ENCODE measurements at places on chromosomes 2 and 18. TPM values are rescaled to one million over a fixed set of nuclear protein-coding genes. Genes with fewer than 3 reads are reported as not detected.

Gene GKN2
- total RNA-seq, result not detected

Gene GPR45
- total RNA-seq, result not detected

GRCh38 chr2:238040918-238041317, 19.9 kb upstream of the SCLY start:
- no peak for DNase-seq

GRCh38 chr2:226256237-226256636, 543.4 kb downstream of the IRS1 start:
- no peak for DNase-seq

DNA sequence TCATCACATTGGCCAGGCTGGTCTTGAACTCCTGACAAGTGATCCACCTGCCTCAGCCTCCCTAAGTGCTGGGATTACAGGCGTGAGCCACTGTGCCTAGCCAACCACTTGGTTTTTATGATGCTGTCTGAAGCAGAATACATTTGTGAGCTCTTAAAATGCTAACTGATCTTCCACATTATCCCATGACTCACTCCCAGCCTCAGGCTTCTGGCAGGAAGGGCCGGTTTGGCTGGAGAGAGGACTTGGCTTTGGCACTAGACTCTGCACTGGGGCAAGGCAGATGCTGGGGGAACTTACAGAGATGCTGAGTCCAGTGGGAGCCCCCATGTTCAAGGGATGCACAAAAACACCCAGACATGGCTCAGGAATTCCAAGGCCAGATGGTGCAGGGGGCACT, 40.5 kb upstream of the SH3BP4 start:
- no peak for DNase-seq

DNA sequence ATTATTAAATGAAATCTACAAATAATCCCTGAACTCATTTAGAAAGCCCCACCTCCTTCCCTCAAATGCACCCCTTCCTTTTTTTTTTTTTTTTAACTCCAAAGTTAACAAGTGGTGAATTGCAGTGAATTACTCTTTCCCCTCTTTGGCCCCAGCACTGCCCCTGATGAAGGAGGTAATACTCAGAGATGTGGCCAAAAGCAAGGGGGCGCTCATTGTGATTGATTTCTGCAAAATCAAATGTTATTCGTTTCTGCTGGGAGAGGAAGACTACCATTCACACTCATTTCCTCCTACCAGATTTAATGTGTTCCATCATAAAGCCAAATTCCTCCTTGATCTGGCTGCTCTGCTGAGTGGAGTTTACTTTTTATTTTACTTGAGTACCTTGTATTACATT, 259.4 kb downstream of the GPD2 start:
- no peak for DNase-seq

DNA sequence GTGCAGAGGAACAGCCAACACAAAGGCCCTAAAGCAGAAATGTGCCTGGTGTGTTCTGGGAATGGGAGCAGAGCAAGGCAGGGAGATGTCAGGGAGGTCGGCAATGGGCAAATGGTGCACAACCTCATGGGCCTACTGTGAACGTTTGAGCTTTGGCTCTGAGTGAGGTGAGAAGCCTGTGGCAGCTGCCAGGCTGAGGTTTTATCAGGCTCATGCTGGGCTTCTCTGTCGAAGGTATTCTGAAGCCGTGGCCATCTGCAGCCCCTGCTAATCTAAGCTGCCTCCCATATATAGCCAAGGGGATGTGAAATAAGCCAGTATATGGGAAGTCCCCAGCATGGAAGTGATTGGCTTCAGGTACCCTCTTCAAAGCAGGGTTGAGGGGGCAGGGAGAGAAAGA, 193.3 kb downstream of the SLC4A3 start:
- no peak for DNase-seq

Gene ALKAL2
- not detected for total RNA-seq

DNA sequence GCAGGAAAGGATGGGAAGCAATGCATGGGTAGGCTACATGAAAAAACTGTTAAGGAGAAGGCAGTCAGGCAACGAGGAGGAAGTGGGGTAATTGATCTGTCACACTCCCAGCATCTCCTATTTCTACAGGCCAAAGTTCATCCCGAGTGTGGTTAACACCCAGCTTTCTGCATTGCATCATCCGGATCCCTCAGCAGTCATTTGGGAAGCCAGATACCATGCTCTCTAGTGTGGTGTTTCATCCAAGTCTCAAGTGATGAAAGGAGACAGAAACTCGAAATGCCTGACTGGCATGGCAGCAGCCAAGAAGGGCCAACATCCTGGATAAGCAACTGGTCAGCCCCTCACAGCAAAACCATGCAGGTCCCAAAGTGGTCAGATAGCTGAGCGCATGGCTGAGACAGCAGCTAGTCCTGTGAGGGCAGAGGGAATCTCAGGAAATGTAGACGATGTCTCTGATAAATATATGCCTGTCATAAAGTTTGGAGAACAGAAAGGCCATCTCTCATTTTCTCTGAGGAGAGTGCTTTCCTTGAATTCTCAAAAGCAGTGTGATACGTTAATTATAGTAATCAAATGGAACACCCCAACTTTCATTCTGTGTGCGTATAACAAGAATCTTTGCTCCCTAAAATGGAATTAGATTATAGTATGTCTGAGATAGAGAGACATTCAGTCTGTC, 24.8 kb upstream of the HNRNPA3 start:
- DNase-seq, result no peak

DNA sequence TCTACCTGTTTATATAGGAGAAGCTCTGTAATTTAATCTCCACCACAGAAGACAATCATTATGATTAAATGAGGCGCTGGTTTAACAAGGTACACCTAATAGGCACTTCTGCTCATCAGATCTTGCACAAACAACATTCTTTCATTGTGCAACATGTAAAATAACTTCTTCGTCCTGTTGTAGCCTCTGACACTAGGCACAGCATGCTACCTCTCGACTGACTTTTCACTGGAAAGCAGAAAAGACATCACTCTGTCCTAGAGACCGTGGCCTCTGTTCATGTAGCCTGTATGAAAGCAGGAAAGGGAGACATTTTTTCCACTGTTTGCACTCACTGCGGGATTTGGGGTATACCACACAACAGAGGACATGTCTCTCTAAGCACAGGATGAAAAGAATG, 316.5 kb downstream of the IRS1 start:
- no peak for DNase-seq

GRCh38 chr2:149080099-149080498, 41.6 kb downstream of the LYPD6B start:
- DNase-seq, result no peak

DNA sequence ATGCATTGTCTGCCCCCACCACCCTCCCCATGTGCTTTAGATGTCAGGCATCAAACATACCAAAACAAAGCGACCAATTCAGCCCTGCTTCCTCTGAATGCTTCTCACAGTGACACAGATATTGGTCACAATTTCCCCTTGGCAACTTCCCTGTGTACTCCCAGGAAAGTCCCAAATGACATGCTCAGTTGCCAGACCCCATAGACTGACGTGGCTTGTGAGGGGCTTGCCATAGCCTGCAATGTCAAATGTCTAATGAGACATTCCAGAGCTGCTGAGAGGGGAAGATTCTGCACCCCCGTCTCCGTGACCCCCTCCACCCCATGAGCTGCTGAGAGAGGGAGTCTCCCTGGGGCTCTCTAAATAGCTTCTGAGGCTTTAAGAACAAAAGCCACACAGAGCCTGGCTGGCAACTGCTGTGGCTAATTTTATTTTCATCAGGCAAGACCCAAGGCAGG, 47.3 kb downstream of the RFTN2 start:
- DNase-seq, result no peak

DNA sequence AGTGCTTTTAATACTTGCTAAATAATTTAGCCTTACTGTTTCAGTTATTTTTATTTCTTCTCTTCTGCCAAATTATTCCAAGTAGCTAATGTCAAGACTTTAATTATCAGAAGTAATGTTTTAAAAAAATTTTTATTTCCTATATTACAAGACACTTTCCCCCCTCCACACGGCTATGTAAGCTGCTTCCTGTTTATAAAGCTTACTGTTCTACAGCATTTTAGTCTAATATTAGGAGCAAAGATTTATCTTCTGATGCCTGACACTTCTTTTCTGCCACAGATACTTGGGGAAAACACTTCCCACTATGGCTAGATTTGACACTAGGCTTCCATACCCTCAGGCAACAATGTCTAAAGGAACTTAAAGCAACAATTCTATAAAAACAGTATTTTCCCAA, 62.3 kb downstream of the ROCK1 start:
- no peak for DNase-seq
